ENCODE measurements at places on chromosomes 12 and 14.

GRCh38 chr14:101116065-101116464, 212.5 kb upstream of the RTL1 start:
- no peak for DNase-seq

GRCh38 chr12:124456652-124457152, 110.7 kb downstream of the NCOR2 start:
- no peak for DNase-seq

- DNase-seq = no peak
These were observed 28.8 kb upstream of the DLGAP5 start for GRCh38 chr14:55220230-55220629.

GRCh38 chr12:61514016-61514415, 746.2 kb upstream of the USP15 start:
- no peak for DNase-seq

DNA sequence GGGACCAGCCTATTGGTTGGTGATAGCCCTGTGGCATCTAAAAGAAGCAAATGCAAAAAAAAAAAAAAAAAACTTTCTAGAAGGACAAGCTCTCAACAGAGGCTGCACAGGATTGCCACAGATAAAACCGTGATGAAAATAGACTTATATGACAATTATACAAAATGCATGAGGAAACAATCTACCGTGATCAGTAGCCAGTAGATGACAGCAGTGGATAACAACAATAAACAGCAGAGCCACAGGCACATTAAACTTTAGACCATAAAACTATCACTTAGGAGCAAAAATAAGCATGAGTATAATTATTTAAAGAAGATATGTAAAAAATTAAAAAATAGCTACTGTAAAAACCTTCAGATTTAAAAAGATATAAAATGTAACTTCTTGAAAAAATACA, 183.5 kb upstream of the ABCD2 start:
- DNase-seq = no peak

- no peak for DNase-seq
These were observed 28.0 kb upstream of the LUM start for GRCh38 chr12:91139286-91139685.

DNA sequence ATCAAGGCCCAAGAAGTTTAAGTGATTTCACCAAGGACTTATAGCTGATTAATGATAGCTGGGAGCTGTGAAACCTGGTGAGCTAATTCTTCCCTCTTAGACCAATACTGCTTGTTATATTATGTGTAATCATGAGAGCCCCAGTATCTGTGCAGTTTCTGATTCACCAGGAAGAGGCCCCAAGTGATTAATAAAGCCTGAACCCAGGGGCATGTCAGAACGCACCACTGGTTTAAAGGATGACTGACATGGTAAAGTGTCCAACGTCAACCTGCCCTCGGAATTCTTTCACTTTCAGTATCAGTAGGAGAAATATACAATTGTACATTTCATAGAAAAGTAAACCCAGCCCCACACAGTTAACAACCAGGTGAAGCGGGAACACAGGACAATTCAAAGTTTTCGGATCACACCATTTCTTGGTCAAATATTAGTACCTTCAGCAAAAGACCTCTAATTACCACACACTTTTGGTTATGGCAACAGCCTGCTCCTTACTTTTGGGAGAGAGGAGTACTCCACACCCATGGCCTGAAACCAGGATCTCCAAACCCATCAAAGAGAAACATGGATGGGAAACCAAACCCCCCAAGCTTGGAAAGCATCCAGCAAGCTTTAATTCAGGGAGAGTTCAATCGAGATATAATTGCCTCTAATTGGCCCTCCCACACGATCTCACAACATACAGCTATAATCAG, 28.5 kb downstream of the TMCC3 start:
- DNase-seq = no peak
